ENCODE measurements at places on chromosomes 5 and 9. TPM values are rescaled to one million over a fixed set of nuclear protein-coding genes. Genes with fewer than 3 reads are reported as not detected.

DNA sequence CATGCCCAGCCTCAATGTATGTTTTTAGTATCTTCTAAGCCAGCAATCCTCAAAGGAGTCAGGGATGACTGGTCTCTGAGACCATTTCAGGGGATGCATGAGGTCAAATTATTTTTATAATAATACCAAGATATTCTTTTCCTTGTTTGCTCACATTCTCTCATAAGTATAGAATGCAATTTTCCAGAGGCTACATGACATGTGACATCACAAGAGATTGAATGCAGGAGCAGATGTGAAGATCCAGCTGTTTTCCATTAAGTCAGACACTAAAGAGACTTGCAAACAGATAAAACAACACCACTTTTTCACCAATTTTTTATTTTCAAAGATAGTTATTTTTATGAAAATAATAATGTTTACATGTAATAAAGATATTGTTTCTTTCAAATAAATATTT, 22.0 kb upstream of the FREM1 start:
- DNase-seq = no peak
- H3K4me1 ChIP-seq = no peaks in the 10 kb centered on the region
- no peaks in the 10 kb centered on the region for H3K36me3 ChIP-seq
- H3K4me3 ChIP-seq = no peak overlapping the region
- H3K27me3 ChIP-seq = no peaks in the 10 kb centered on the region

DNA sequence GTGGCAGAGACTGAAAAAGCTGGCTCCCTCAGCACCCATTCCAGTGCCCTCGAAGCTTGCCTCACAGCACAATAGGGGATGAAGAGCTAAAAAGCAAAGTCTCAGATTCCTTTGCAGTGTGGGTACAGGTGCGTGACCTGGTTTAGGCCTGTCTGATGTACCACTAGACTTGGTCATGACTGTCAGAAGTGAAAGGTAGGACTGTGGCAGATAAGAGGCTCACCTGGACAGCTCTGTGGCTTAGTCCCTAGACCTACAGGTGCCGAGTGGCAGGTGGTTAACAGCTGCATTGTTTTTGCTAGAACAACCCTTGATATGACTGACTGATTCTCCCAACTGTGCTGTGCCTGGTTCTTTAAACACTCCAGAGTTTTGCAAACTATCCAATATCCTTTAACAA, 14.7 kb upstream of the SFXN1 start:
- no peak for DNase-seq
- H3K4me3 ChIP-seq = no peak overlapping the region
- no peaks in the 10 kb centered on the region for H3K27me3 ChIP-seq
- H3K36me3 ChIP-seq = no peaks in the 10 kb centered on the region
- no peaks in the 10 kb centered on the region for H3K4me1 ChIP-seq
- H3K27ac ChIP-seq = no peak overlapping the region

DNA sequence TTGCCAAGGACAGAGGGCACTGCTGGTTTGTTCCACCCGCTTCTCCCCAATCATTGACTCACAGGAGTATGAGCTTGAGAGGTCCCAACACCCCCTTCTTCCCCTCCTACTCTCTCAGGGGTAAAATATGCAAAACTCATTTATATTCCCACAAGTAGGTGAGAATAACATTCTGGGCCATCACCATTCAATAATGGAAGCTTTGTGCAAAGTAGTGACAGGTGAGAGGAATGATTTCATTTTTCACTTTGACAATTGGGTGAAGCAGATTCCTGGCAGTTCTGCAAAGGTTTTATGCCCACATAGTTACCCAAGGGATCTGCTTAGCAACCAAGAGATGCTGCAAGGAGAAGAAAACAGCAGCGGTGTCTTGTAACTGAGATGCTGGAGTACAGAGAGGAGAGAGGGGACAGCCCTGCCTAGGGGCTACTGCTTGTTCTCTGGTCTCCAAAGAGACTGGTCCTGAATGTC, 137.6 kb downstream of the CMYA5 start:
- H3K36me3 ChIP-seq = no peaks in the 10 kb centered on the region
- no peak for DNase-seq
- no peak overlapping the region for H3K4me3 ChIP-seq
- H3K27me3 ChIP-seq = no peaks in the 10 kb centered on the region
- H3K4me1 ChIP-seq = no peaks in the 10 kb centered on the region

Gene RNF180
- total RNA-seq = 20.7 TPM

Gene SPINK5
- 0.06 TPM for total RNA-seq
